ENCODE measurements at places on chromosomes 7 and 10.

DNA sequence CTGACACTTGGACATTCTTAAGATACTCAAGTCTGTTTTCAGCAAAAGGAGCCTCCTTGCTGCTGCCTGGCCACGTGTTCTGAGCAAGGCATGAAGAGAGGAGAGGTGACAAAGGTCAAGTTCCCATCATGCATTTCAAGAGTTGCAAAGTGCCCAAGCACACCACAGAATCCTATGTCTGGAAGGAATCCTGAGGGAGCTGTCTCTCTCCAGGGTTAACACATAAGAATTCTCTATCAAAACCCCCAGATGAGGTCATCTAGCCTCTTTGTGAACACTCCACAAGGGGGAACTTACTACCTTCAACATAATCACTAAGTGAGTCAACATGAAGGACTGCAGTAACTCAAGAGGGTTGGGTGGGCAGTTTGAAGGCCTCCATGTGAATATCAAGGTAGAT lies 155.5 kb downstream of the RNF216 start:
- DNase-seq = no peak

GRCh38 chr7:114765331-114766040 lies 156.4 kb upstream of the MDFIC start:
- DNase-seq = no peak

DNA sequence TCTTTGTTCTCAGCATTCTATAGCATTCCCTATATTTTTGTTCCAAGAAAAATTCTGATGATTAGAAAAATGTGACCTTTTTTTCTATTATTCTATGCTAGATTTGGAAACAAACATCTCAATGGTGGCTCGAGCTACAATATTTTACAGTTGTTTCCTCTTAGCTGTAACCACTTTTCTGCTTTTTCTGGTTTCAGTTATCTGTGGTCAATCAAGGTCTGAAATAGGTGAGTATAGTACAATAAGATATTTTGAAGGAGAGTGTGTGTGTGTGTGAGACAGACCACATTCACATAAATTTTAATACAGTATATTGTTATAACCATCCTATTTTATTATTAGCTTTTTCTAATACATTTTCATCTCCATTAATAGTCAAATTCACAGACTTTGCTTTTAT lies 564.5 kb upstream of the GHITM start:
- no peak for DNase-seq

- DNase-seq = no peak
These were observed 311.7 kb upstream of the BMPER start for GRCh38 chr7:33593611-33594010.

GRCh38 chr7:40584667-40585433 lies 450.0 kb downstream of the SUGCT start:
- no peak for DNase-seq

DNA sequence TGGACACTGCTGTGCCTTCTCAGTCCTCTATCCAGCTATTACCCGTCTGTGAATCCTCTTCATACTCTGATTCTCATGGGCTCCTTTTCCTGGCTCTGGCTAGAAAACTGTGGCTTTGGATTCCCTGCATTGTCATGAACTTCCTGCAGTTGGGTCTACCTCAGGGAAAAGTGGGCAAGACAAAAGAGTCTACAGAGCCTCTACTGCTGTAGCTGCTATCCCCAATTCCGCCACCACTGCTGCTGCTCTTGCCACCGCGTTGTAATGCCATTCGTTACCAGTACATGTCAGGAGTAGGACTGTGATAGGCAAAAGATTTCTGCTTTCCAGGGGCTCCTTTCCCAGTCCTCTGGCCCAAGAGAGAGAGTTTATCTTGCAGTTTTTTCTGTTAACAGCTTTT lies 23.9 kb upstream of the PPP1R17 start:
- peak; percentile 31 for DNase-seq

- no peak for DNase-seq
These were observed 112.5 kb downstream of the MAD1L1 start for GRCh38 chr7:2120251-2120660.

DNA sequence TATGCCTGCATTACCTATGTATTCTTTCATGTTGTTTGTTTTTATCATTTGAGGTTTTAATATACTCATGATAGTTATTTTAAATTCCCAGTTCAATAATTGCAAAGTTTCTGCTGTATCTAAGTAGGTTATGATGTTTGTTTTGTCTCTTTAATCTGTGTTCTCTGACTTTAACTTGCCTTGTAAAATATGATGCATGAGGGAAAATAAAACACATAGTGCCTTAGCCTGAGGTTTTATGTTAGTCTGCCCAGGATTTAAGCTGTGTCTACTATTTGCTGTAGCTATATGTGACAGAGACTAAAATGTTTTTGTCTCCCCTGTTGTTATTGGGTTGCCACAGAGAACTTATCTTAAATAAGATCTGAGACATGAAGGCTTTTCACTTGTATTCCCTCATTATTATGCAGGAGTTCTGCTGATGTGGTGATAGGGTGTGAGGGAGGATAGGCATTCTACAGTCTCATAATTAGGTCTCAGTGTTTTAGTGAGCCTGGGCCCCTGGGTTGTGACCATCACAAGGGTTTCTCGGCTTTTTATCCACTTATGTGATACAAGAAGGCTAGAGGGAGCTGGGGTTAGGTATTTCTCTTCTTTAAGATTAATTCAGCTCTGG lies 582.5 kb downstream of the CNTNAP2 start:
- DNase-seq = no peak

GRCh38 chr7:82087099-82087498 lies 317.3 kb upstream of the HGF start:
- no peak for DNase-seq

- DNase-seq = no peak
These were observed 2.2 kb downstream of the GTF2IRD1 start for GRCh38 chr7:74455928-74456327.

GRCh38 chr10:47031901-47032465 lies 120.8 kb downstream of the PTPN20 start:
- DNase-seq = no peak
